Activated naive CD4-positive, alpha-beta T cell treated with anti-CD3 and anti-CD28 coated beads for 36 hours (primary cell): ENCODE measurements at places on chromosomes 11 and 22.

GRCh38 chr22:47267513-47268282, 505.2 kb downstream of the TBC1D22A start:
- DNase-seq = no peak

DNA sequence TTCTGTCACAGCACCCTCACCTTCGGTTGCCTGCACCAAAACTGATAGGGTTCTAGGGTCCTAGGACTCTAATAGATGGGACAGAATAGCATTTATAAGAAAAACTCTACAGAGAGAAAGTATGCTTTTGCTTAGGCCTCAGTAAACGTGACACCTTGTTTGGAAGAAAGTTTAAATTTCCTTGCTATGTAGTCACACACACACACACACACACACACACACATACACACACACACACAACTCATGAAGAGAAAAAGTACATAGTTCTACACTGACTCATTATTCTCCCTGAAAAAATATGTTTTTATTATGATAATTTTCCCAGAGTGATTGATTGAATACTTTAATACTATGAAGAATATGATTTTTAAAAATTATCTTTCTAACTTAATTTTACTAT, 220.8 kb upstream of the SNX19 start:
- no peak for DNase-seq

DNA sequence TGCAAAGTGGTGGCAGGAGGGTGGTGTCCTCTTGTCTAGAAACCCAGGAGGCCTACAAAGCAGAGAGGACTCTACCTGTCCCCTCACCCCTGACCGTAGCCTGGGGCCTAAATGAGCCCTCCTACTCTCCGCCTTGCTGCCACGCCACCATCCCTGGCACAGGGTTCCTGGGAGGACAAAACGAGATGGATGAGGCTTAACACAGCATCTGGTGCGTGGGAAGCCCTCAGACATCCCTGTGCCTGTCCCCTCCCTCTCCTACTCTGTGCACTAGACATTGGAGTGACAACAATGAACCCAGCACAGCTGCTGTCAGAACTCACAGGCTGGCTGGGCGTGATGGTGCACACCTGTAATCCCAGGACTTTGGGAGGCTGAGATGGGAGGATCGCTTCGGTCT, 36.4 kb upstream of the DKK3 start:
- DNase-seq = no peak

DNA sequence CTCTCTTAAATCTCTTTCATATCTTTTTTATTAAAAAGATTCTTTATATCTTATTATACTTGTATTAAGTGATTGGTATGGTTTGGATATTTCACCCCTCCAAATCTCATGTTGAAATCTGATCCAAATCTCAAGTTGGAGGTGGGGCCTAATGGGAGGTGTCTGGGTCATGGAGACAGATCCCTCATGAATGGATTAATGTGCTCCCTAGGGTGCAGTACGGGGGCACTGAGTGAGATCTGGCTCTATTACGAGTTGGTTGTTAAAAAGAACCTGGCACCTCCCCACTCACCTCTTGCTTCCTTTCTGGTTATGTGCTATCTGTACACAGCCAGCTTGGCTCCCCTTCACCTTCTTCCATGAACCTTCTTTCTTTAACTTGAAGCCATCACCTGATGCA, 149.6 kb downstream of the CWF19L2 start:
- DNase-seq = no peak

DNA sequence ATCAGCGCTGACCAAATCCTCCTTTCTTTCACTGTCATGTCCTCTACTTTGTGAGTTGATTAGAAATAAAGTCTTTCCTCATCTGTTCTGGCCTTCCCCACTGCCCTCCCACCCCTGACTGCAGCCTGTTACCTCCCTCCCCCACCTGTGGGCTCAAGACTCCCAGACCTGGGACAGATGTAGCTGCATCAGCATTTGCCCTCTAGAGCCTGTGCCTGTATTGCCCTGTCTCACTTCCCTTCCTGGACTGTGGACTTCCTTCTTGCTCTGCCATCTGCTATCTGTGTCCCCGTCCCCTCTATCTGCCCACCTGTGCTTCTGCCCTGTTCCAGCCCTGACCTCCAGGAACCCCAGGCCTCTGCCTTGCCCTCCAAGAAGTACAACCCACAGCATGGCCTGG, 122.5 kb downstream of the GALNT18 start:
- no peak for DNase-seq

GRCh38 chr22:46092670-46093410, 57.5 kb upstream of the PPARA start:
- DNase-seq = no peak

- no peak for DNase-seq
These were observed 9.3 kb upstream of the FCHSD2 start for GRCh38 chr11:73151416-73151815.

- DNase-seq = no peak
These were observed 5.4 kb upstream of the MYO7A start for GRCh38 chr11:77122576-77123212.

- DNase-seq = no peak
These were observed 1036.3 kb upstream of the TENM4 start for GRCh38 chr11:80477178-80477577.

DNA sequence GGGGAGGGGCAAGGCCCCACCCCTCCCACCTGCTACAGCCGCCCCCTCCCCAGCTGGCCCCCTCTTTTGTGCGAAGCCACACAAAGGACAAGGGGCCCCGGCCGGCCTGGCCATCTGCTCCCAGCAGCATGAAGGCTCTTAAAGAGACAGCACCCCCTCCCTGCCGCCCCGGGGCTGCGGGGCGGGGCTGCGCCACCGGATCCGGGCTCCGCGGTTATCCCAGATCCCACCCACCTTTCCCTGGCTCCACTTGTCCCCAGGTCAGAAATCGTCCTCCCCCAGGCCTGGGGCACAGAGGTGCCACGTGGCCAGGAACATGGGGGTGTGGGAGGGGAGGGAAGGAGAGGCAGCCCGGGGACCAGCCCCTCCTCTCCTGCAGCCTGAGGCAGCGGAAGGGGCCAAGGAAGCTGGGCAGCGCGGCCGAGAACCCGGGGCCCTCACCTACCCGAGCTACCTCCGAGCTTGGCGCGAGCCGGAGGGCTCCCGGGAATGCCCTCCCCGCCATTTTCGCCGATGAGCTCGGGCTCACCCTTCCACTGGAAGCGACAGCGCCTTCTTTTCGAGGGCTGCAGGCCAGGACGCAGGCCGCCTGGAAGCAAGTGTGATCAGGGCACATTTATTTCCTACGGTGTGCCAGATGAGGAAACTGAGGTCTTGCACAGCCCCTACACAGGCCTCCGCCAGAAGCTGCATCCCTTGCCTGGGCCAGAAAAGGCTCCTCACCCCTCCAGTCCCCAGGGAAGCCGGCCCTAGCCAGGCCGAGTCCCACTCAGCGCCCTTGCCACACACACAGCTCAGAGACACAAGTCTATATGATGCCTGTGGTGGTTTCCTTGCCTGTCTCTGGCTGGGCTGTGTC, 2.5 kb upstream of the RCOR2 start:
- no peak for DNase-seq

DNA sequence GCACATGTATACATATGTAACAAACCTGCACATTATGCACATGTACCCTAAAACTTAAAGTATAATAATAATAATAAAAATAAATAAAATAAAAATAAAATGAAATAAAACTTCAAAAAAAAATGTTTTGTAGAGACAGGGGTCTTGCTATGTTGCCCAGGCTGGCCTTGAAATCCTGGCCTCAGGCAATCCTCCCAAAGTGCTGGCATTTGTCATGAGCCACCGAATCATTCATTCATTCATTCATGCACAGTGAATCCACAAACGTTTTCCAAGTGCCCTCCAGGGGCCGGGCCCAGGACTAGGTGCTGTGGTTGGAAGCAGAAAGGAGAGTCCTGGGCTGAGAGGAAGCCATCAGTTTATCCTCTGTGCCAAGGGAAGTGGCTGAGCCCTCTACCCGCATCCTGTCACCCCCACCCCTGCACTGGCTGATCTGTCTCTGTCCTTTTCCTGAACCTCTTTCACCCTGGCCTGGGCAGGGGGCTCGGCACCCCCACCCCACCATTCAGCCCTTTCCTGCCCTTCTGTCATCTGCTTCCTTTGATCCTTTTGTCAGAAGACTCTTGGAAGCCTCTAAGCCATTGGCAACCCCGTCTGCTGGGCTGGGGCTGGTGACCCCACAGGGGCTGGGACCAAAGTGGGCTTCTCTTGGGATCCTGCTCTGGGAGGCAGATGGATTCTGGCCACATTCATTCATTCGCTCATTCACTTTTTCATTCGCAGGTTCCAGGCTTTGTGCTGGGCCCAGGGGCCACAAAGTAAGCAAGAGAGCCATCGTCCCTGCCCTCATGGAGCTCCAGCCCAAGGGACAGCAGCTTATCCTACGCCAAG, 84.3 kb downstream of the IGLL1 start:
- peak; percentile 23 for DNase-seq

- DNase-seq = no peak
These were observed 1.0 kb downstream of the POU2AF3 start for GRCh38 chr11:111299101-111300026.

GRCh38 chr11:72773291-72773690, 20.6 kb downstream of the STARD10 start:
- no peak for DNase-seq

DNA sequence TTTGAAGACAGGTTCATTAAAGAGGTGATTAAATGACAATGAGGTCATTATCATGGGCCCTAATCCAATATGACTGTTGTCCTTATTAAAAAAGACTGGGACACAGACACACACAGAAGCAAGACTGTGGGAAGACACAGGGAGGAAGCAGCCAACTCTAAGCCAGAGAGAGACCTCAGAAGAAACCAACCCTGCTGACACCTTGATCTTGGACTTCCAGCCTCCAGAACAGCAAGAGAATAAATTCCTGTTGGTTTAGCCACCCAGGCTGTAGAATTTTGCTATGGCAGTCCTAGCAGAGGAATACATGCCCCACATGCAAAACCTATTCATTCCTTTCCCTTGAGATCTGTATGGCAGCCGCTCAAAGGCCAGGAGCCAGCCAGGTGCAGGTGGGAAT, 35.6 kb upstream of the CACNG2 start:
- DNase-seq = no peak

DNA sequence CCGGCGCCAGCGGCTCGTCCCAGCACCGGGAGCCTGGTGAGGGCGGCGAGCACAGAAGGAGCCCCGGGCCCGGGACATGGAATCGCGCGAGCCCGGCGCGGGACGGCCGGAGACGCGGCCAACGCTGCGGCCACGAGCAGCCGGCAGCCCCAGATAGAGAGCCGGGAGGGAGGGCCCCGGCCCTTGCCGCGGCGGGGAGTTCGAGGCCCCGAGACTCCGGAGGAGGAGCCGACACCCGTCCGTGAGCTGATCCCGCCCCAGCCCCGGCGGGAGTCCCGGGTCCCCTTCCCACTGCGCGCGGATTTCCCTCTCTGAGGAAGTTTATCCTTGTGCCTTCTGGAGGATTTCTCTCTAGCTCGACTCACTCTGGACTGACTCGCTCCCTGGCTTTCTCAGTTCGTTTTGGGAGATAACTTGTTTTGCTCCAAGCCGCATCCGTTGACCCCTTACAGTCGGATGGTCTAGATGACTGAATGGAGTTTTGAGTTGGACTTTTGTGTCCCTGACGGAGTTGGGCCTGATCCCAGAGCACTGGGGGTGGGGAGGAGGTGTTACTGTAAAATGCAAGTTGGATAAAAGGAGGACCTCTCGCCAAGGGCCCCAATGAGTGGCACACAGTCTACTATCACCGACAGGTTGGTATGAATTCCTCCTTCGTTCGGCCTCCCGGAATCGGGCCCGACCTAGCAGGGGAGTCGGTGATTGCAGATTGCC, 585 bp downstream of the ARHGEF12 start:
- peak; percentile 37 for DNase-seq

- no peak for DNase-seq
These were observed 42.2 kb upstream of the DNAJB7 start for GRCh38 chr22:40904101-40904500.

GRCh38 chr11:62896049-62896448, 15.4 kb downstream of the SLC3A2 start:
- no peak for DNase-seq

- DNase-seq = no peak
These were observed 58.5 kb downstream of the SMCO4 start for GRCh38 chr11:93484716-93485115.

- DNase-seq = no peak
These were observed 12.5 kb upstream of the SMIM35 start for GRCh38 chr11:118098996-118099837.

- peak; percentile 42 for DNase-seq
These were observed 4.7 kb downstream of the DGCR8 start for GRCh38 chr22:20084547-20085413.

- no peak for DNase-seq
These were observed 52.4 kb downstream of the PTPRJ start for GRCh38 chr11:48032721-48033120.

DNA sequence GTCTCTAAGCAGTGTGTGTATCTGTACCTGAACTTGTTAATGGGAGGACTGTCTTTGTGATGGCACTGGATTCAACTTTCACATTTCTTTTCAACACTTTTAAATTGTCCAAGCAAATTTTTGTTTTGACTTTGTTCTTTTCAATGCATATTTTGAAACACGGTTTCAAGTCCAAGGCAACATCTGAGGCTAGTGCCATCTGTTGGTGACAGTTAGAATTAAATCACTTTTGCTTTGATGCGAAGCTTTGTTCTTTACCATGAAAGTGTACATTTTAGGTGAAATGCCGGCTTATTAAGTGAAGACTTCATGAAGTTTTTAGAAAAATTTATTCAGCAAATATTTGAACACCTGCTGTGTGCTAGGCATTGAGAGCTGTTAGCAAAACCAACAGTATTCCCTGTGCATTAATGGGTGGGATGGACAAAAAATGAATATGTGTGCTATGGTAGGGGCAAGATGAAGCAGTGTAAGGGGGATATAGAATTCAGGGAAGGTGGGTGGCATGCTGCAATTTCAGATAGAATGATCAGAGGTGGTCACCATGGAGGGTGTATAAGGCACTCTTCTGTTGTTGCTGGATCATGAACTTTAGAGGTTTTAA, 70.2 kb downstream of the DDX10 start:
- peak; percentile 7 for DNase-seq
